Right lobe of liver (tissue), 6 donors: ENCODE measurements at places on chromosomes 5 and 9. TPM values are rescaled to one million over a fixed set of nuclear protein-coding genes. Genes with fewer than 3 reads are reported as not detected.

GRCh38 chr9:69122549-69123141, 51.4 kb upstream of the TJP2 start:
- DNase-seq, result no peak

DNA sequence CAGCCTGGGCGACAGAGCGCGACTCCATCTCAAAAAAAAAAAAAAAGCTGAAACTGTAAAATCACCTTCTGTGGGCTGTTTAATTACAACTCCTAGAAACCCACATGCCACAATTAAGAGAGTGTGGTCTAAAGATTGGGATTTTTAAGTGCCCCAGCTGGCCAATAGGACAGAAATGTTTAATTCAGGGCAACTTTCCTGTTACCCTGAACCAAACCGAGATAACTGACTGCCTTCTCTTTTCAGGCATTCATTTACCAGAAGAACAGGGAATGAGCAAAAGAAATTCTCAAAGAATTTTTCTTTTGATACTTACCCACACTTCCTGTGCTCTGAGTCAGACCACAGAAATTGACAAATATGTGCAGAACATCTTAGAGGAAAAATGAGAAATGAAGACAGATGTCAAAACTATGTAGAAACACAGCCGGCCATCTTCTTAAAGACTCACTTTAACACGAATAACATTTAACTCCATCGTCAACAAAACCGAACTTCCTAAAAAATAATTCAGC, 221.3 kb upstream of the DAPK1 start:
- no peak for DNase-seq

- no peak for DNase-seq
Observed at GRCh38 chr5:148949841-148950470, 112.9 kb downstream of the SH3TC2 start.

DNA sequence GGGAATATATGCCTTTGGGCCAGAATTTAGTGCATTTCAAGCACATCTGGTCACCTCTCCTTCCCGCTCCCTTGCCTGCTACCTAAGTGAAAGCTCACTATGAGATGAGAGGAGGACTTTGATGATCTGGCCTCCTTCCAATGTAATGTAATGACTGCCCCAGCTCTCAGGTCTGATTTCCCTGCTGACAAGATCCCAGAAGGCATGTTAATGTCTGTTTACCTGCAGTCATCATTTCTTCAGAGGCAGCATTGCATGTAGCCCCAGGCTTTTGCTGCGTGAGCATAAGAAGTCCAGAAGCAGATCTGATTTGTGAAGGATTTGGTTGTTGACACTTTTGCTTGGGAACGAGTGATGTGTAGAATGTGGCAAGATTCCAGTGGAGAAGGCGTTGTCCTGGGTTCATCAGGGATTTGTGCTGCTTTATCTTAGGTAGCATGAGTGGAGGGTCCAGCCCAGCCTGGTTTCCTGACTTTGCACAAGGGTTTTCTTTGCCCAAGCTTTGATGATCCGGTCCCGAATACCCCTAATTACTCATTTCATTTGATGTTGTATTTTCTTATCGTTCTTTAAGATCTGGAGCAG, 192.7 kb downstream of the GOLPH3 start:
- DNase-seq, result no peak

GRCh38 chr5:16727755-16728325, 111.0 kb upstream of the RETREG1 start:
- no peak for DNase-seq

Gene MLANA
- not detected for total RNA-seq

GRCh38 chr9:121779381-121780117, 128.1 kb downstream of the DAB2IP start:
- DNase-seq, result no peak

DNA sequence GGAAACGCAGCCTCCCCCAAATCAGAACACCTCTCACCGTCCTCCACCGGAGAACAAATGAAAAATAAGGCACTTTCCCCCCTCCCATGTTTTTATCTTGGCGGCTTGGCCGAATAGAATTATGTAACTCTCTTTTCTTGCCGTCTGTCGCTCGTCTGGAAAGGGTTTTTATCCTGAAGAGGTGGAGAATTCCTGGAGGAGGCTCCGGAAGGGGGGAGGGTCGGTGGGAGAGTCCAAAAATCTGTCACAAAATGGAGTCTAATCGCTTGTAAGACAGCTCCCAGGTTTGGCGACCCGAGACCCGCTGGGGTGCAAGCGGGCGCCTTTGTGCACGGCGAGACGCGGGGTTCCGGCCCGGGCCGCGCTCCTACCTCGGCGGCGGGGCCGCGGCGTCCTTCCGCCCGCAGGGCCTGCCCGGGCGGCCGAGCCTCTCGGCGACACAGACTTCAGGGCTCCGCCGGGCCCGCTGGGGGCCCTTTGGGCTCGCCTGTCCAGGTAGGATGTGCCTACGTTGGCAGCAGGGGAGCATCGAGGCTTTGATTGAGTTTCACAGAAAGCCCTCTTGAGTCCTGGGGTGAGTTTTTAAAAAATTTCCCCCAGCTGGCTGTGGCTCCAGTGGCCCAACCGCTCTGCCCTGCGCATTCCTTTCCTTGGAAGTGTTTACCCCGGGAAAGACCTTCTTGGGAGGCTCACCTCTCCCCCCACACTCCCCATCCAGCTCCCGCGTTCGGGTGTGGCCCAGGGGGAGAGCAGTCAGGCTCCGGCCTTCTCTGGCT, 5.0 kb downstream of the LMX1B start:
- no peak for DNase-seq

Gene PCDHGA1
- total RNA-seq, result 0.18 TPM

- DNase-seq, result no peak
Observed at GRCh38 chr5:86917117-86917579, 299.4 kb downstream of the COX7C start.

GRCh38 chr5:126937771-126938170, 92.6 kb downstream of the MARCHF3 start:
- no peak for DNase-seq

GRCh38 chr9:37952731-37953130, 48.8 kb upstream of the SLC25A51 start:
- DNase-seq, result no peak

DNA sequence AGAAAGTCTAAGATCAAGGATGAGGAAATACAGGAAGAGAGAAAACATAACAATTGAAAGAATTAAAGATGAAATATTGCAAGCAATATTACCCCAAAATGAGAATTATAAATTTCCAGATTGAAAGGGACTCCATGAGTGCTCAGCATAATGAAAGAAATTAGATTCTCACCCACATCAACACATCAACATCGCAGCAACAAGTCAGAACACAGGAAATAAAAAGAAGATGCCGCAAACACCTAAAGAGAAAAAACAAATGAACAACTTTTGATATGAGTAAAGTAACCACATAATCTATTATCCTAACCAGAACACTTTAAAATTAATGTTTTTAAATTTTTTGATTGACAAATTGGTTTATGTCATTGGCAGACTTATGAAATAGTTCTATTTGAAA, 318.3 kb upstream of the PTGER4 start:
- DNase-seq, result no peak

Gene PPP3R2
- not detected for total RNA-seq

DNA sequence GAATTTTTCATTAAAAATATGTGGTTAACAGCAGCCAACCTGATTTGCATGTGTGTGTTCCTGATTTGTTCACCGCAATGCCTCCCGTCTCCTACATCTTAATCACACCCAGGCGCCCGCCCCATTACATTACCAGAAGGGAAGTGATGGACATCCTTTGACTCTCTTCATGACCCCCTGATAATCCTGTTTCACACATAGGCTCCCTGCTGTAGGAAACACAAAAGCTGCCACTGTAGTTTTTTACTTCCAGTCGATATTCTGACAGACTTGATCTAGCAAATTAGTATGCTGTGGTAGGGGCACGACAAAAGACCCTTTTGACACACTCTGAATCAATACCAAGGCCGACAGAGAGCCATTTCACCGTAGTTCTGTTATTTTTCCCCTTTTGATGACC, 287.8 kb upstream of the ISL1 start:
- no peak for DNase-seq

Gene PCSK5
- total RNA-seq, result 2.6 TPM

DNA sequence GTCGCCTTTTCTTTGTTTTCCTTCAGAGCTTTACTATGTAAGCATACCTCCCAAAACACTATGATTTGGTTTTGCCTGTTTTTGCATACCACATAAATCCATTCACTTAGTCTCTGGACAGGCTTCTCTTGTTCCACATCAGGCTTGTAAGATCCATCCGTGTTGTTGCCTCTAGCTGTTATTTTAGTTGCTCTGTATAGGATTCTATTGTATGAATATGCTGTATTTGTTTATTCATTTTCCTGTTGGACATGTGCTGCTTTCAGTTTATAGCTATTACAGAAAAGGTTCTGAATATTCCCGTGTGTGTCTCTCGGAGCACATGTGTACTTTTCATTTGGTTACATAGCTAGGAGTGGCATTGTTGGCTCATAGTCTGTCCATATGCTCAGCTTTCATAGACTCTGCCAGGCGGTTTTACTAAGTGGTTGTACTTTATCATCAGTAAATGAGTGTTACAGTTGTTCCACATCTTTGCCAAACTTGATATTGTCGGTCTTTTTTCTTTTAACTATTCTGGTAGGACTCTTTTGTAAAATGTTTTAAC, 41.8 kb downstream of the NUP214 start:
- DNase-seq, result no peak

- DNase-seq, result peak; percentile 34
Observed at GRCh38 chr5:3342271-3343100, 253.1 kb upstream of the IRX1 start.

GRCh38 chr5:97840643-97841042, 657.6 kb upstream of the RIOK2 start:
- no peak for DNase-seq

Gene AHRR
- 0.06 TPM for total RNA-seq

GRCh38 chr5:145937432-145938250, 1.3 kb downstream of the SH3RF2 start:
- peak; percentile 53 for DNase-seq

DNA sequence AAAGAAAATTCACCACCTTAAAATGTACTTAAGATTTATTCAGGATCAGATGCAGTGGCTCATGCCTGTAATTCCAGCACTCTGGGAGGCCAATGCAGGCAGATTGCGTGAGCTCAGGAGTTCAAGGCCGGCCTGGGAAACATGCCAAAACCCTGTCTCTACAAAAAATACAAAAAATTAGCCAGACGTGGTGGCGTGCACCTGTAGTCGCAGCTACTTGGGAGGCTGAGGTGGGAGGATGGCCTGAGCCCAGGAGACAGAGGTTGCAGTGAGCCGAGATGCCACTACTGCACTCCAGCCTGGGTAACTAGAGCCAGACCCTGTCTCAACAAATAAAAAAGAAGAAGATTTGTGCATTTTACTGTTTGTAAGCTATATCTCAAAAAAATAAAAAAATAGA, 34.7 kb upstream of the GFPT2 start:
- no peak for DNase-seq

- peak; percentile 53 for DNase-seq
Observed at GRCh38 chr5:55226934-55227663, at the start of gene MCIDAS. Gene MCIDAS (minus strand): TSS chr5:55227315. CDS start chr5:55227138, 177 bp downstream.

DNA sequence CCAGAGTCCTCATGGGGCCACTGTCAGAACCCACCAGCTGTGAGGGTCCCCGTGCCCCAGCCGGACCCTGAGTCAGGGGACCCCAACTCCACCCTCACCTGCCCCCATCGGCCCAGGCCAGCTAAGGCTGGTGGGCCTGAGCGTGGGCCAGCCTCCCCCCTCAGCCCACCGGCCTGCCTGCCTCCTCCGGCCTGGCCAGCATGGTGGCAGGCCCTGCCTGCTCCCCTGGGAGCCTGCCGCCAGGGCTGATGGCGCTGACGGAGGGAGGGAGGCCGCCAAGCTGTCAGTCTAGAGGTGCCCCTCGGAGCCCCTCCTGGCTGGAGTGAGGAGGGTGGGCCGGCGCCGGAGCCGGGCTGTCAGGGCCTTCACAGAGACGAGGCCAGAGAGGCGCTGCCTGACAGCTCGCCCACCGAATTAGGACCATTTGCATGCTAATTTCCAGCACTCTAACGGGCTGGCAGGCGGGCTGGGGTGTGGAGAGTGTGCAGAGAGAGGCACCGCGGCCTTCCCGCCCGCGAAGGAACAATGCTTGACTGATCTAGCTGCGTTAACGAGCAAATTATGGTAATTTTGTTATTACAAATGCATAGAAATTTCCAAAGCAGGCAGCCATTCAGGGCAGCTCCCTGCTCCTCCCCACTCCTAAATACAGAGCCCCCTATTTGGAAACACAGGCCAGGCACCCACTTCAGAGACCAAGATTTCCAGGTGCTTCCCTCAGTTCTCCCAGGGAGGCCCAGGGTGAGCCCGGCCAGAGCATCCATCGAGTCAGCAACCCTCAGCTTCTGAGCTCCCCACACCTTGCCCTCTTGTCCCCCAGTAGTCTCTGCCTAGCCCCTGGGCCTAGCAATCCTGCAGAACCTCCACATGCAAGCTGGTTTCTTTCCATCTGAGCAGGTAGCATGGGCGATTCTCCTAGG, 169.3 kb downstream of the PAX5 start:
- peak; percentile 38 for DNase-seq

DNA sequence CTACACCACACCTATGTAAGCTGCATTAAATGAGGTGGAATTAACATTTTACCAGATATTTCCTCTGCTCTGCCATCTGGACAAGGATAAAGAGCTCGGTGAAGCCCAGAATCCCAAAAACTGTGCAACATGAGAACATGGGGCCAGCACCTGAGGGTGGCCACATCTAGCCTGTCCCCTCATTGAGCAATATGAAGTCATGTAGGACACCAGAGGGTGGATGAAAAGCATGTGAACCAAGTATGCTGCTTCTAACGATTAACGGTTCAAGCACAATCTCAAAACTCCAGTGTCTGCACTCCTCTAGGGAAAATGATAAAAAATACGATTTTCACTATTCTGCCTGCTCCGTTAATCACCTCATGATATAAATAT, 545.8 kb downstream of the EBF1 start:
- no peak for DNase-seq

Gene SLC34A1
- total RNA-seq, result not detected
